Fibroblast of skin of right biceps (primary cell): ENCODE measurements at places on chromosomes 16 and 17.

- DNase-seq, result no peak
These were observed 8.2 kb downstream of the RBFOX3 start for GRCh38 chr17:79602621-79603020.

DNA sequence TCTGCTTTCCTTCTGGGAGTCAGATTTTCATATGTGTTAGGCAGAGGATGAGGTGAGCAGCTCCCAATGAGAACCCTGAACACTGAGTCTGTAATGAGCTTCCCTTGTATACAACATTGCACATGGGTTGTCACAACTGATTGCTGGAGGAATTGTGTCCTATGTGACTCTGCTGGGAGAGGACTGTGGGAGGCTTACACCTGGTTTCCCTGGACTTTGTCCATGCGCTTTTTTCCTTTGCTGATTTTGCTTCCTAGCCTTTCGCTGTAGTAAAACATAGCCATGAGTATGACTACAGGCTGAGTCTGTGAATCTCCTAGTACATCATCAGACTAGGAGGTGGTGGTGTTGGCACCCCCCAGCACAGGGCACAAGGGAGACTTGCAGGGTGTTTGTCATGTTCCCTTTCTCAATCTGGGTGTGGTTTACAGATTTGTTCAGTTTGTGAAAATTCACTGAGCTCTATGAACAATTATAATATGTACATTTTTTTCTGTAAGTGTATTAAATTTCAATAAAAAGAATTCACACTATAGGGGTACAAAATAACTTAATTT, 1.7 kb upstream of the PLK1 start:
- DNase-seq, result no peak

GRCh38 chr17:57338257-57338914, 82.1 kb downstream of the MSI2 start:
- DNase-seq, result no peak

DNA sequence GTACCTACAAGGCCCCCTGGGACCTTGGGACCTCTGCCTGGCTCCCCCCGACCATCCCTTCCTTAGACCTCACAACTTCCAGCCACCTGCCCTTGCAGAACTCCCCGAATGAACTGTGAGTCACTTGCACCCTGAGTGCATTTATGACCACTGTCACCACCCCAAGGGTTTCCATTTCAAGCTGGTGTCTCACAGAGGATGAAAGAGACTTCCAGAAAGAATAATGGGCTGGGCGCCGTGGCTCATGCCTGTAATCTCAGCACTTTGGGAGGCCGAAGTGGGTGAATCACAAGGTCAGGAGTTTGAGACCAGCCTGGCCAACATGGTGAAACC, 124.5 kb upstream of the CIBAR2 start:
- peak; percentile 76 for DNase-seq

GRCh38 chr16:74700116-74700437, 585 bp downstream of the MLKL start:
- DNase-seq, result peak; percentile 8

GRCh38 chr16:35339337-35339736, 1879.9 kb downstream of the TP53TG3F start:
- no peak for DNase-seq

- no peak for DNase-seq
These were observed 205.8 kb downstream of the PRKCA start for GRCh38 chr17:66507982-66508760.

- peak; percentile 62 for DNase-seq
These were observed 19.0 kb downstream of the HEATR9 start for GRCh38 chr17:35849469-35850348.

GRCh38 chr16:82231008-82231787, 61.2 kb upstream of the MPHOSPH6 start:
- DNase-seq, result no peak

DNA sequence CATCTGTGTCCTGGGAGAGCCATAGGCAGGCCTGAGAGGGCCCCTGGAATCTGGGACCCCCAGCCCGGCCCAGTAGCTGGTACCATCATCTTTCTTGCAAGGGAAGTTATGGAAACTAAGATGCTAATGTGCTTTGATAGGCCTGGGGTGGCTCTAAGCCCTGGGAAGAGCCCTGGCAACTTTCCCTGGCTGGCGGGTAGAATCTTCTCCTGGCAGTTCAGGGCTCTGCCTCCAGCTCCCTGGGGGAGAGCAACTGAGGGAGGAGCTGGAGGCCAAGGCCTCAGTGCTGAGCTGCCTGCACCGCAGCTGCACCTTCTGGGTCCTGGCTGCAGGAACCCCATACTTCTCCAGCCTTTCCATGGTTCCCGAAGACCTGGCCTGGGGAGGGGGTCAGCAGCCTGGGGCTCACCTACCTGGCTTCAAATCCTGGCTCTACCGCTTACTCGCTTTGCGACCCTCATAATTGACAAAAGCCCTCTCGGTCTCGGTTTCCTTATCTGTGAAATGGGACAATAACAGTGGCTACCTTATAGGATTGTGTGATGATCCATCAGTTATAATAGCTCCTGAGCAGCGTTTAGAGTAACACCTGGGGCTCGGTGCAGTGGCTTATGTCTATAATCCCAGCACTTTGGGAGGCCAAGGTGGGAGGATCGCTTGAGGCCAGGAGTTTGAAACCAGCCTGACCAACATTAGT, 333.7 kb downstream of the SEC14L1 start:
- peak; percentile 71 for DNase-seq

DNA sequence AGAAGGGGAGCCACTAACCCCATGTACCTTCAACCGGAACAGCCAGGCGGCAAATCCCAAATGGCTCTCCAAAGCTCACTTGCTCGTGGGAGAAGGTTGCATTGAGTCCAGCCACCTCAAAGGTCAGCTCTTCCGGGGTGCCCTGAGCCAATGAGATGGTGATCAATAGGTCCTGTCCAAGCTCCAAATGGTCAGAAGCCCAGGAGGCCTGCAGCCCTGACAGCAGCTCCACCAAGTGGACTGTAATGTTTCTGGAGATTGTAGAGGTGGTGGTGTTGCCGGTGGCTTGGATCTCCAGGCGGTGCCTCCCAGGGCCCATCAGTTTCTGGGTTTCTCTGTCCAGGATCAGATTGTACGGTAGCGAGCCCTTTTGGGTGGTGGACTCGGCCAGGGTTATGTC, 39.9 kb upstream of the BCO1 start:
- DNase-seq, result no peak

DNA sequence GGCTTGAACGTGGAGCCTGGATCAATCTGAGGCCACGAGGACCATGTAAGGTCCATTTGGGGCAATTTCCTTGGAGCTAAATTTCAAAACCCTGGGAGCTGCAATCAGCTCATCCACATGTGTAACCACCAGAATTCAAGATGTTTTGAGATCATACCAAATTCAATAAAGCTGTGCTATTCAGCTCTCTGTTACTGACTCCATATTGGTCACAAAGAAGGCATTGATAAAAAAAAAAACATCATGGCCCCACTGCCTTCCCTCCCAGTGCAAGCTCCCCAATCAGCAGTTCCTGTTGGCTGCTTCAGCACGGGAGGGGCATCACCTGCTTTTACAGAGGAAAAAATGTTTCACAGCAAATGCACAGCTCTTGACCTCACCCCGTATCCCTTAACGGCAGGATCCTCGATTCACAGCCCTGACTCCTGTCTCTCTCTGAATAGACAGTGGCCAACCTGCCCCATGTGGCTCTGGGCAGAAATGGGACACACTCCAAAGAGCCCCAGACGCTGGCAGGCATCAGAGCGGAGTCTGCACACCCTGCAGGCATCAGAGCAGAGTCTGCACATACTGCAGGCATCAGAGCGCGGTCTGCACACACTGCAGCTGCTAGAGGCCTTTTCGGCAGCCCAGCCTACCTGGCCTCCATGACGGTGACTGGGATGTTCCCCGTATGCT, 37.1 kb downstream of the FANCA start:
- no peak for DNase-seq

DNA sequence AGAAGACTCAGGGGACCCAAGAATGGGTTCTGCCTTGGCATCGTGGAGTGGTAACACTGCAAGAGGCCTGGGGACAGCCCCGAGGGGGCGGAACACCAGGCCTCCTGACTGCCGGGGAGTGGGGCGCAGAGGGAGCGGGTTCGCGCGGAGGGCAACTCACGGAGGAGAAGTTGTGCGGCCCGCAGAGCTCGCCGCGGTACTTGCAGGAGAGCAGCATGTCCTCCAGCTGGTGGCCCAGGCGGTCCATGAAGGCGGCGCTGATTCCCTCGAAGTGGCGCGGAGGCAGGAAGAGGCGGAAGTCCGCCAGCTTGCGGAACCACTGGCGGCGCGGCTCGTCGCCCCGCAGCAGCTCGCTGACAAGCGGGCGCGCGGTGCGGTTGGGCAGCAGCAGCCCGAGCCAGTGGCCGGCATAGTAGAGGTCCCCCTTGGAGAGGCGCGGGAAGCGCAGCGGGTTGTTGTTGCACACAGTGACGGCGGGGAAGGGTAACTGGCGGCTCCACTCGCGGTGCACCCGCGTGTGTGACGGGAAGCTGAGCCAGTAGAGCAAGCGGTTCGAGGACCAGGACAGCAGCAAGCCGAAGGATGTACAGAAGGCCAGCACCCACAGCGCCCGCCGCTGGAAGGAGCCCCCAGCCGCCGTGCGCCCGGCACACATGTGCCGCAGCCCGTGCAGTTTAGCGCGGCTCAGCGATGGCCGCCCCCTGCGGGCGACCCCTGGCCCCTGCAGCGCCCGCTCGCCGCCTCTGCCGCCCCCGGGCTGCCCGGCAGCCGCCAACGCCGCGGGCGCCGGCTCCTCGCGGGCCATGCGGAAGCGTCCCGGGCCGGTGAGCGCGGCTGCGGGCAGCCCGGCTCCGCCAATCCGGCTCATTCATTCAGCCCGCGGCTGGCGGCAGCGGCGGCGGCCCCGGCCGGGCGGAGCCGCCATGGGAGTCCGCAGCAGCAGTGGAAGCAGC, 1.6 kb downstream of the ASIC2 start:
- peak; percentile 21 for DNase-seq

DNA sequence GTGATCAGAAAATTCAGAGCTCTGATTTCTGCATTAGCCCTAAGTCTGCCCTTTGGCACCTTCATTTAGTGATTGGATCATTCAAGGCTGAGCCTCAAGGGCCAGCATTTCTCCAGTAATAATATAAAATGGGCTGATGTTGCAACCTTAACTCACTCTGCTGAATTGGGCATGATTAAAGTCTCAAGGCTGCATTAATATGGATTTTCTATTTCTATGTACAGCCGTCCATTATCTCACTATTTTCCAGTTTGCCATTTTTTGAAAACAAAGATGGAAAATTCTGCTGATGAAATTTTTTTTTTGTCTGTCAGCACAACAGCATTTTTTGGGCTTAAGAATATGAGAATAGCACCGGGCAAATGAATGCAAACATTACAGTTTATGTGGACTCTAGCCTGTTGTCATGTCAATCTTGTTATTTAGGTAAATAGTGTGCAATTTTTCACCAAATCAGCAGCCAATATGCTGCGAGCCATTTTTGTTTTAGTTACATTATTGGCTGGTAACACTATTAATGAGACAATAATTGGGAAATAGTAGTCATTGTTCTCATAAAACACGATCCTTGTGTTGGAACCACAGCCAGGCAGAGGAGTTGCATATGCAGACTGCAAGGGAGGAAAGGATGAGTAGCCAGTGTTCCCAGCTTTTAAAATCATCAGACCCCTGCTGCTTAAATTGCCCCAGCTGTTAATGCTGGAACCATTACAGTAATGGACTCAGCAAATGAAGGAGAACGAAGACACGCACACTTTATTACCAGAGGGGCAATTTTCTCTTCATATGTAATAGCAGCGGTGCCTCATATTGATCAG, 10.5 kb downstream of the FTO start:
- DNase-seq, result peak; percentile 23

GRCh38 chr17:65184235-65184959, 47.2 kb downstream of the RGS9 start:
- no peak for DNase-seq

- no peak for DNase-seq
These were observed 146.7 kb downstream of the RAB11FIP4 start for GRCh38 chr17:31538080-31538762.
